ENCODE measurements at places on chromosomes 2 and 18.

DNA sequence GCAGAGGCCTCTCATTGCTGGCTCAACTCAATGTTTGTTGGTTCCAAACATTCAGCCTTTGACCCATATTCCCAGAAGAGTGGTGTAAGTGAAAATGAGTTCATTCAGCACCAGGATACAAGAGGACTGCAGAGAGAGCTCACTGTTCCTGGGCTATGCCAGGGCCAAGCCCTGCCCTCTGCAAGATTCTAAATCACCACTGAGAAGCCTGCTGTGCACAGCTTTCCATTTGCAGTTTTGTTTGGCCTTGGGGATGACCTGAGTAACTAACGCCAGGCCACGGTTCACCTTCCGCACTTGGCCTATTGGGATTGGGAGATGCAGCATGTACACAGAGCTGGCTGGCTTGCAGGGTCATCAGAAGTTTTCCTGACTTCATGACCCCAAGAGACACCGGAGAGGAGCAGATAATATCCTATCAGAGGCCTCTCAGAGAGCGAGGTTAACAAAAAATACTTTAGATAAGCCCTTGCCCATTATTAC lies 12.6 kb downstream of the GKN1 start:
- no peak for DNase-seq
- no peak overlapping the region for H3K4me3 ChIP-seq
- no peak overlapping the region for H3K27ac ChIP-seq
- H3K36me3 ChIP-seq: no peaks in the 10 kb centered on the region
- no peaks in the 10 kb centered on the region for H3K4me1 ChIP-seq

DNA sequence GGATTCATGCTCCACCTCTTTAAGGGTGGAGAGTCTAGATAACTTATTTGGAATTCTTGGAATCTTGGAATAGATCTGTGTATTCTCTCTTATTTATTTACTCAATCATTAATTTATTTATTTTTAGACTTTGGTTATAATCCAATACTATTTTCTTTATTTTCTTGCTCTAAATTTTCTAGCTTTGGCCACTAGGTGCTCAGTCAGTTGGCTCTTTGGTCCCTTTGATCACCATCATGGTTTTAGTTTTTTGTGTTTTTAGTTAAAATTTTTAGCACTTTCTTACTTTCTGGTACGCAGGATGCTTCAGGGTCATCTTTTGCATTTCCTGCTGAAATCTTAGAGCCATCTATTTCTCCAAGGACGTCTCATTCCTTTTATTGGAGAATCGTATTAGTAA lies 5.2 kb upstream of the PLEK start:
- H3K4me1 ChIP-seq: peaks cover 17% of the 10 kb centered on the region
- no peak overlapping the region for H3K4me3 ChIP-seq
- DNase-seq: no peak
- H3K27ac ChIP-seq: no peak overlapping the region
- no peaks in the 10 kb centered on the region for H3K36me3 ChIP-seq
- H3K27me3 ChIP-seq: peaks cover 2% of the 10 kb centered on the region

DNA sequence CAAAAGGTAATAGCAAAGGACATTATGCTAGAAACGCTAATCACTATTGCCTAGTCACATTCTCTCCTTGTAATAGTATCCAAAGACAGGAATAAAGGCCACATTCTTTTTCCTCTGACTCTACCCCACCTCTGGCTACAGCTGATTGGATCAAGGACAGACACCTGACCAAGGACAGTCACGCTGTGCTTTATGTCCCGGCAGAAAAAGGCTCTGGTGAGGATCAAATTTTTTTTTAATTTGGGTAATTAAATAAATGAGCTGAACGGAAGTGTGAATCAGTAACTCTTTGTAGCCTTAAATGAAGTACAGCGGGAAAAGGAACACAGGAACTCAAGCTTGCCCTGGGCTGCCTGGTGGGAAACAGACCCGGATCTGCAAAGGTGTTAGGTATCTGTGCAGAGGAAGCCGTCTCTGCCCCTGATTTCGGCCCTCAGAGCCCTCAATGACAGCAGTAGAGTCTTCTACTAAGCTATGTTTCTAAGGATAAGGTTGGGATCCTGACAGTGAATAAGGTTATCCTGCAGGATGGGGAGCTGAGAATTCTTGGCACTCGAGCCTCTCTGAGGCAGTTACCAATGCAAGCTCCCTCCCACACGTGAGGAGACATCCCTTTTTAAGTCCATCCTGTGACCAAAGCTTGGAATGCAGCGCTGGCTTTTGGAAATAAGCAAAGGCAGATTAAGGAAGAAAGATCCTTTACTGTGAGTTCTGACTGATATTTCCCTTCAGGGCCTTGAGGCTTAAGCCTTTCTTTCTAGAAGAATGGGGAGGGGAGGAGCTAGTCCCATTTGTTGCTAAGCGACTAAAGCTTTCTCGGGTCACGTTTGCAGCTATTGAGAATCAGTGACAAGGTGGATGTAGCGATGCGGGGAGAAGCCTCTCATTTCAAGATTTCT lies 37.8 kb upstream of the IKZF2 start:
- no peaks in the 10 kb centered on the region for H3K27me3 ChIP-seq
- H3K4me1 ChIP-seq: no peaks in the 10 kb centered on the region
- DNase-seq: no peak
- H3K36me3 ChIP-seq: no peaks in the 10 kb centered on the region
- no peak overlapping the region for H3K4me3 ChIP-seq
- H3K27ac ChIP-seq: no peak overlapping the region

DNA sequence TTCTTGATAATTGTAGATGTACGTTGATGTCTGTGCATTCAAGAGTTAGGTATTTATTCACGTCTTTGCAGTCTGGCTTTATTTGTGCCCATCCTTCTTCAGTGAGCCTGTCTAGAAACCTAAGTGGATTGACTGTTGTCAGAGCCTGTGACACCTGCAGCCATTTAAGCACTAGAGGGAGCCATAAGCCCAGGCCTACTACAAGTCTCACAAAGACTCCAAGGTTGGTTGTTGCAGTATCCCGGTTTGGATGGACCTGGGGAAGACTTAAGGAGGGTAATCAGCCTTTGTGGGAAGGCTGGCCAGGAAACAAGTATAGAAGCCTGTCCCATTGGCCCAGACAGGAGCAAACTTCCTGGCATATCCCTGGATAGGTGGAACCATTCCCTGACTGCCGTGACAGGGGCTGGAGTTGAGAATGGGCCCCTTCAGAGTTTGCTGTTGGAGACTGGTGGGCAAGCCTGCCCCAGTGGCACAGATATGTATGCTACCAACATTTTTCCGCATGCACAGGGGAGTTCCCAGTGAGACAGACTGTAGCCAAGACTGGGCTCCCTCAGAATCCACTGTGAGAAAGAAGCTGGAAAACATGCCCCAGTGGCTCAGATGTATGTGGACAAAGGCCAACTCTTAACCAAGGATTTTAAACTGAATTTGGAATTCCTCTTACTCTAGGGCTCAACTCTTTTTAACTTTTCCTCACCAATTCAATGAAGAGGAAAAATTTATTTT lies 9.3 kb upstream of the LRRC30 start:
- H3K4me1 ChIP-seq: no peaks in the 10 kb centered on the region
- H3K36me3 ChIP-seq: no peaks in the 10 kb centered on the region
- H3K27me3 ChIP-seq: no peaks in the 10 kb centered on the region
- H3K27ac ChIP-seq: no peak overlapping the region

- H3K27ac ChIP-seq: no peak overlapping the region
- no peak for DNase-seq
- H3K4me3 ChIP-seq: no peak overlapping the region
Observed at GRCh38 chr18:60502591-60502990, 130.0 kb upstream of the MC4R start.

DNA sequence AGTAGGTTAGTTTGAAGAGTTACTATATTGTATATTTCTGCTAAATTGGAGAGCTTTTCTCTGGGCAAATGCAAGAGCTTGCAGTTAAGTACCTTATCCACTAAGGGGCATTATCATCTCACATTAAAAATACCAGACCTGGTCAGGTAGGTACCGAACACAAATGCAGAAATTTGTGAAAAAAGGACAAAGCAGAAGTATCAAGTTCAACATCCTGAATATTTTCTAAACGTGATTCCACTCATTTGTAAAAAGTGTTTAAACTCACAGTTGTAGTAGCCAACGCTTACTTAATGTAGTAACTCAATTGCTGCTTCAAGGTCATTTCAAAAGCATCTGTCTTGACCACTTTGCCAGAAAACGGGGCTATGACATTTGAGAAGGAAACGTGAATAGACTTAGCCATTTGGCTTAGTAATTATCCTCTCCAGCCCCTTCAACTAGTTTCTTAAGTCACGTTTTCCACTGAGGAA lies 52.1 kb downstream of the CYRIA start:
- no peak overlapping the region for H3K4me3 ChIP-seq
- no peaks in the 10 kb centered on the region for H3K36me3 ChIP-seq
- H3K4me1 ChIP-seq: peaks cover 7% of the 10 kb centered on the region

GRCh38 chr2:63820969-63821368 lies 20.7 kb upstream of the UGP2 start:
- H3K27ac ChIP-seq: no peak overlapping the region
- H3K27me3 ChIP-seq: peaks cover 3% of the 10 kb centered on the region
- no peak for DNase-seq

DNA sequence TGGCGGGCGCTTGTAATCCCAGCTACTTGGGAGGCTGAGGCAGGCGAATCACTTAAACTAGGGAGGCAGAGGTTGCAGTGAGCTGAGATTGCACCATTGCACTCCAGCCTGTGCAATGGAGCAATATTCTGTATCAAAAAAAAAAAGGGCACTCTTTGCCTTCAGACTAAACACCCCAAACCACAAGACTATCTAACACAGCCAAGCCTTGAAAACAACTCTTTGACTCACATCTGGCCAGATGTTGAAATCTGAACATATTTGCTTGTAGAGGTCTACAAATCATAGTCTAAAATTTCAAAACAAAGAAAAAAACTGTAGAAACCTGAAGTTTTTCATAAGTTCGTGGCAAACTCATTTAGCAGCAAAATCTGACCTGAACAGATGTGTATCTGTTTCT lies 94.9 kb downstream of the FAM161A start:
- H3K4me3 ChIP-seq: no peak overlapping the region
- H3K4me1 ChIP-seq: peaks cover 37% of the 10 kb centered on the region
- no peaks in the 10 kb centered on the region for H3K27me3 ChIP-seq
- no peak overlapping the region for H3K27ac ChIP-seq
- H3K36me3 ChIP-seq: peaks cover 6% of the 10 kb centered on the region

DNA sequence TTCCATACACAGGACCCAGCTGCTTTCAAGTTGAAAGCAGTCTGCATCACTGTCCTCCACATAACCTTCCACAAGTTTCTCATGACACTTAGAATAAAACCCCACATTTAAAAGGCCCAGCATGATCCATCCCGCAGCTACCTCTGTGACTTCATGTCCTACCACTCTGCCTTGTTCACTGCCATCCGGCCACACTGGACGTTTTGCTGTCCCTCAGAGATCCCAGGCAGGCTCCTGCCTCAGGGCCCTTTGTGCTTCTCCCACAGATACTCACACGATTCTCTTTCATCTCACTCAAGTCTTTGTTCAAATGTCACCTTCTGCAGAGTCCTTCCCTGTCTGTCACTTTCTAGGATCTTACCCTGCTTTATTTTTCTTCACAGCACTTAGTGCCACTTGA lies 232.9 kb upstream of the BOD1L2 start:
- no peak overlapping the region for H3K4me3 ChIP-seq
- no peak overlapping the region for H3K27ac ChIP-seq
- peaks cover 17% of the 10 kb centered on the region for H3K36me3 ChIP-seq
- peaks cover 7% of the 10 kb centered on the region for H3K4me1 ChIP-seq

DNA sequence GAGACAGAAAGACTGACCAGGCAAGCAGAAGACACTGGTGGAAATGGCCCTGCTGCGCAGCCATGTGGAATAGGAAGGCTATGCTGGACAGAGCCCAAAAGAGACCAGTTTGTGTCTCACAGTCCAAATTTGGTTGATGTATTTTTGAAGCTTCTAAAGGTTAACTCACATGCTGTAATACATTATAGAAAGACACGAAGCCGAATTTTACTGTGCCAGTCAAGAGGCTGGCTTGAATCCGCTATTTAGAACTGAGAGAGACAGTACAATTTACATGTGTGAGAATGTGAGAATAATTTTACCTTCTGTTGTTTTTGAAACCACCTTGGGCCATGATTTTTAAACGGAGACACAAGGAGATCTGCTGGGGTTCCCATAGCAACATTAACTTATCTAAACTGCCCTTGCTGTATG lies 113.6 kb downstream of the METTL8 start:
- H3K4me1 ChIP-seq: peaks cover 74% of the 10 kb centered on the region
- H3K36me3 ChIP-seq: peaks cover 55% of the 10 kb centered on the region
- peak overlapping the region; percentile 100 for H3K27ac ChIP-seq
- H3K27me3 ChIP-seq: no peaks in the 10 kb centered on the region
- H3K4me3 ChIP-seq: peak overlapping the region; percentile 73
- no peak for DNase-seq

DNA sequence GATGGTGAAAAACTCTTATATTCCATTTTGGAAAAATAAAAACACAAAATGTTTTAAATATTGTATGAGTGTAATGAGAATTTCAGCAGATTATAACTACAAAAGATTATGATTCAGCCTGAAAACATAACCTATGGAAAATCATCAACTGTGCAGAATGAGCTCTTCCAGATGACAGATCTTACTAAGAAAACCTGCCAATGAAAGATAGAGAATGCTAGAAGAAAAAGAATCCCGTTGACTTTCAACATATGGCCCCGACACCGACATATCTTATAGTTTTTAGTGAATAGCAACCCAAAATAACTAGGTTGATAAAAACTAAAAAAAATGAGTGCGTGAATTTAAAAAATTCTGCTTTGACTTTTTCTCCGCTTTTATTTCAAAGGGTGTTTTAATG lies 178.0 kb downstream of the BABAM2 start:
- H3K36me3 ChIP-seq: peaks cover 8% of the 10 kb centered on the region
- no peak for DNase-seq
- H3K4me1 ChIP-seq: peaks cover 11% of the 10 kb centered on the region
- no peak overlapping the region for H3K27ac ChIP-seq

- DNase-seq: no peak
- H3K4me3 ChIP-seq: no peak overlapping the region
- no peak overlapping the region for H3K27ac ChIP-seq
- peaks cover 3% of the 10 kb centered on the region for H3K4me1 ChIP-seq
- no peaks in the 10 kb centered on the region for H3K36me3 ChIP-seq
- H3K27me3 ChIP-seq: peaks cover 13% of the 10 kb centered on the region
Observed at GRCh38 chr18:24669015-24669414, 208.6 kb downstream of the HRH4 start.

DNA sequence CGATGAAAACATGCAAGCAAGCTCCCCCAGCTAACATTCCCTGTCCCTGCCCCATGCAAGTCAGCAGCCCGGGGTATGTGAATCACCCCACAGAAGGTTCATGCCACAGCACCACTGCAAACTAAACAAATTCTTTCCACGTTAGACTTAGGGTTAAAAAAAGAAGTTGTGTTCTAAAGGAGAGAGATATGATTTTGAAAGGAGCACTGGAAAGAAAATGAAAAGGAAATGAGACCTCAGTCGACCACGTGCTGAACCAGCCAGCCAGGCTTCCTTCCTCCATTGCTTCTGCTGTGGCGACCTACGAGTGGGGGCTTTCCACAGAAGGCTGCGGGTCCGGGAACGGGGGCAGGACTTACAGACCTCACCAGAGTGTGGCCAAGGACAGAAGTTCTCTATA lies 52.0 kb downstream of the ARL4C start:
- H3K27me3 ChIP-seq: no peaks in the 10 kb centered on the region
- DNase-seq: peak; percentile 74
- H3K4me3 ChIP-seq: peak overlapping the region; percentile 59
- peak overlapping the region; percentile 90 for H3K27ac ChIP-seq

Data from activated T-cell treated with anti-CD3 and anti-CD28 coated beads, Interleukin-2, amount 50 U/mL, for 24 hours (primary cell).